Activated CD8-positive, alpha-beta T cell treated with anti-CD3 and anti-CD28 coated beads for 36 hours (primary cell): ENCODE measurements at places on chromosomes 11 and 22.
A peak's percentile ranks its signal among the peaks of the same experiment; 100 is the strongest.

- no peak overlapping the region for H3K27ac ChIP-seq
- H3K36me3 ChIP-seq = no peaks in the 10 kb centered on the region
- H3K27me3 ChIP-seq = peaks cover 4% of the 10 kb centered on the region
- no peak for DNase-seq
- H3K4me3 ChIP-seq = no peak overlapping the region
These were observed 162.5 kb downstream of the CEP164 start for GRCh38 chr11:117489999-117490679.

DNA sequence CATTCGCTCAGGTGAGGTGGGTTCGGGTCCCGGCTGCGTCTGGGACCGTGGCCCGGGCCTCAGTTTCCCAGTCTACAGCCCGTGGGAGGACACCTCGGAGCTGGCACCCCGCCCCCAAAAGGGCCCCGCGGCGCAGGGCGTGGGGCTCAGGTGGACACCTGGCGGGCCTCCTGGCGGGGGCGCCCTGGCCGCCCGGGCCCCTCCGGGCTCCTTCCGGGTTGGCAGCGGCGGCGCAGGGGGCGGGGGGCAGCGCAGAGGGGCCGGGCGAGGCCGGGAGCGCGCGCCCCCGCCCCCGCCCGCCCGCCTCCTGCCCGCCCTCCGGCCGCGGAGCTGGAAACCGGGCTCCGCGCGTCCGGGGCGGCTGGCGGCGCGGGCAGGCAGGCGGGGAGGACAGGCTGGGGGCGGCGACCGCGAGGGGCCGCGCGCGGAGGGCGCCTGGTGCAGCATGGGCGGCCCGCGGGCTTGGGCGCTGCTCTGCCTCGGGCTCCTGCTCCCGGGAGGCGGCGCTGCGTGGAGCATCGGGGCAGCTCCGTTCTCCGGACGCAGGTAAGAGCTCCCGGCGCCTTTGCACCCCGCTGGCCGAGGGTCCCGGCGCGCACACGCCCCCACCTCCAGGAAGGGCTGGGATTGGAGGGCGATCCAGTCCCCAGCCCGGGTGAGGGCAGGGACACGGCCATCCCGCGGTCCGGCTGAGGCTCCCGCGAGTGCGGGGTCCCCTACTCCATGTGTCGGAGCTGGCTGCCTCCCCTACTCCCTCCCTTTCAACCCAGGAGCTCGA, at the start of gene EMID1:
Gene EMID1, plus strand, starts transcription at position 303 of the 778 bp plus-strand sequence. Its CDS starts 143 bp downstream, at position 446.
- H3K4me3 ChIP-seq = peak within 1 kb of the TSS; percentile 24
- peaks cover 25% of the 10 kb centered on the region for H3K4me1 ChIP-seq
- no peak within 1 kb of the TSS for H3K27ac ChIP-seq
- H3K36me3 ChIP-seq = no peaks in the 10 kb centered on the region

- DNase-seq = no peak
- H3K27me3 ChIP-seq = no peaks in the 10 kb centered on the region
- no peak overlapping the region for H3K27ac ChIP-seq
- no peaks in the 10 kb centered on the region for H3K4me1 ChIP-seq
- H3K4me3 ChIP-seq = no peak overlapping the region
- no peaks in the 10 kb centered on the region for H3K36me3 ChIP-seq
These were observed 587.2 kb downstream of the BUD13 start for GRCh38 chr11:116185551-116185950.

DNA sequence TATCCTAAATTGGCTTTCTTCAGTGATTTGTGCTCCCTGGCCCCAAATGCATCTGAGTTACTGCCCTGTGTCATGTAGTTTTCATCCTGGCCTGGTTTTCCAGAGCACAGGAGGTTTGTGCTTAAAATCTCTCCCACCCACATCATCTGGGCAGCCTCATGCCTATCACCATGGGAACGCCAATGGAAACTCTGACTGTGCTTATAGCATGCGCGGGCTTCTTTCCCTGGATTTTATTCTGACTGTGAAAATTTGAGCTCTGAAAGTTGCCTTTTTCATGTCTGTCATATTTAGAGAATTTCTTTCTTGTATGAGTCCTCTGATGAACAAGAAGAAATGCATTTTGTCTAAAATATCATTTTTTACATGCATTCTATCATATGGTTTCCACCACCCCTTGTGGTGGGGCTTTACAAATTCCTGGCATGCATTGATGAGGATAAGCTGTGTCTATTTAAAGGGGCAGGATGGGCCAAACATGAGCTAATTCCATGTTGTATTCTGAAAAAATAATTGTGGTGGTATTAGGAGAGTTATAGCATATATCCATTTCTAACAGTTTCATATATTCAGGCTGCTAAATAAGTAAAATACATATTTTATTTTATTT, 55.1 kb downstream of the IRAG1 start:
- H3K4me1 ChIP-seq = no peaks in the 10 kb centered on the region
- H3K27me3 ChIP-seq = no peaks in the 10 kb centered on the region
- DNase-seq = no peak
- no peak overlapping the region for H3K4me3 ChIP-seq

GRCh38 chr11:47179655-47179991, 2.9 kb upstream of the ARFGAP2 start:
- no peak overlapping the region for H3K27ac ChIP-seq
- H3K4me3 ChIP-seq = no peak overlapping the region
- H3K4me1 ChIP-seq = peaks cover 24% of the 10 kb centered on the region
- H3K36me3 ChIP-seq = peaks cover 7% of the 10 kb centered on the region
- DNase-seq = peak; percentile 69

DNA sequence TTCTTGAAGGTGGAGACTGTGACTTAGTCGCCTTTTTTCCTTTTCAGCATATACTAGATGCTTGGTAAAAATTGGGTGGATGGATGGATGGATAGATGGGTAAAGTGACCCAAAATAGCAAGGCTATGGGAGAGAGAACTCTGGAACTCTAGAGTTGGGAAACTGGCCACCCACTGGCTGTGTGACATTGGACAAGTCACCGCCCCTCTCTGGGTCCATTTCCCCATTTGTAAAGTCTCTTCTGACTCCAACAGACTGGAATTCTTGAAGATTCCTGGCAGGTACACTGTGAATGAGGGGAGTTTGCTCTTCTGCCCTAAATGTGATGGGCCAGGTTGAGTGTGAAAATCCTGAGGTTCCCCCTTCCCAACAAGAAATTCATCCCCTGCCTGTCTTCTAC, 8.0 kb downstream of the TKFC start:
- H3K27ac ChIP-seq = no peak overlapping the region
- peaks cover 13% of the 10 kb centered on the region for H3K36me3 ChIP-seq
- no peak for DNase-seq

DNA sequence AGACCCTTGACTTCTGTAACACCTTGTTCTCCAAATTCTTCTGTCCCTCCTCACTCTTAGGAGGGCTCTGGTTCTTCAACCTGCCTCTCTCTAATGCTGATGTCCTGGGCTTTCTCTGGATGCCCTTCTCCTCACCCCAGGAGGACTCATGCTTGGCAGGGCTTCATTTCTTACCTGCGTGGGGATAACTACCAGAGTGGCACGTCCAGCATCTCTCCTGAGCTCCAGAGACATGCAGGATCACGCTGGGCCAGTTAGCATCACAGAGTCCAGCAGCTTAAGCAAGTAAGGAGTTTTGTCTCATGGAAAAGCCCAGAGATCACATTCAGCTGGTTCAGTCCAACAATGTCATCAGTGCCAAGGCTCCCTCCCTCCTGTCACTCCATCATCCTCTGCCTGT, 36.4 kb downstream of the RTL6 start:
- H3K4me3 ChIP-seq = no peak overlapping the region
- peaks cover 13% of the 10 kb centered on the region for H3K4me1 ChIP-seq
- H3K27ac ChIP-seq = no peak overlapping the region

DNA sequence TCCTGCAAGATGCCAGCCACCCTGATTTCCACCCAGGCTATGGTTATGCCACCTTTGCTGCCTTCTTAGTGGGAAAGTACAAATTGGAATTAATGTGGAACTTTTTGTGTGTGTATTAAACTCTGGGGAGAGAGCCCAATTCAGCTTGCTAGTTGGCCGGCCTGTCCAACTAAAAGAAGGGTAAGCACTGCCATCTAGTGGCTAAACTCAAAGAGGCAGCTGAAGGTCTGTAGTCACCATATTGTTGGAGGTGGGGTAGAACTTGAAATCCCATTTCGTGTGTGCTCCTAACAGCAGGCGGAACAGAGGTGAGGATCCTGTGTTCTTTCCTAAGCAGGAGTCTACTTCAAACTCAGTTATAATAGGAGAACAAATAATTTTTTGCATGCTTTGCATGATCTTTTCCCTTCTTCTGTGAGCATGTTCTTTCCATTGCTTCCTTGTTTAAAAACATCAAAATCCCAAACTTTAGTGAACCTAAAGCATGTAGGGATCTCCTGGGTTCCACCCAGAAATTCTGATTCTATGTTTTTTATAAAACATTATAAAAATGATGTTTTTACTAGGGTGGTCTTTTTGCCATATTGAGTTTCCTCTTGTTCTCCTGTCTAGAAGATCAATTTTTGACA, 138.8 kb upstream of the SORL1-AS1 start:
- H3K4me1 ChIP-seq = peaks cover 25% of the 10 kb centered on the region
- H3K4me3 ChIP-seq = no peak overlapping the region
- H3K27me3 ChIP-seq = no peaks in the 10 kb centered on the region
- peaks cover 45% of the 10 kb centered on the region for H3K36me3 ChIP-seq
